ENCODE measurements at places on chromosomes 1 and 21.

DNA sequence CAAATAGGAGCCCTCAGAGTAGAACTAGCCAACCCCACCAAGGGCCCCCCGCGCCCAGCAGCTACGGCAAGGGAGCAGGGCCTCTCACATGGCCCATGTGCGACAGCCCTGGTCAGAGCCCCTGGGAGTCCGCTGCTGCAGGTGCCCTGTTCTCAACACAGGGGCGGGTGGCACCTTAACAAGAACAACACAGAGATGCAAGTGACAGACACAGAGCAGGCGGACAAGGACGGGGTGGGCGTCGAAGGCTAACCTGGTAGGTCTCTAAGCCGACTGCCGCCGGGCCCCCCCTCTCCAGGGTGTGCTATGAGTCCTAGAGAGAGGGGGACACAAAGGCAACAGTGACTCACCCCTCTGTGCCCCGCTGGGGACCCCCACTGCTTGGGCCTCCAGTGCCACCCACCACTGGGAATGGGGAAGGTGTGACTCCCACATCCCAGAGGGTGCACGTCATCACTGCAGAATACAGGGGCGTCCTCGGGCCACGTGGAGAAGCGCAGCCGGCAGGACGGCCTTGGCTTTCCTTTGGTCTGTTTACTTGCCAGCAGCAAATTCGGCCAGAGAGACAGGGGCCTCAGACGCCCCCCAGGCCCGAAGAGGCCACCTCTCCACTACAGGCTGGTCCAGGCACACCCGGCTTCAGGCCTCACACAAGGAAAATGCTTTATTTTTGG is 44.8 kb downstream of the PRDM15 start:
- H3K4me3 ChIP-seq = no peak overlapping the region
- no peak overlapping the region for H3K27ac ChIP-seq
- H3K4me1 ChIP-seq = no peaks in the 10 kb centered on the region
- no peaks in the 10 kb centered on the region for H3K36me3 ChIP-seq
- DNase-seq = no peak

DNA sequence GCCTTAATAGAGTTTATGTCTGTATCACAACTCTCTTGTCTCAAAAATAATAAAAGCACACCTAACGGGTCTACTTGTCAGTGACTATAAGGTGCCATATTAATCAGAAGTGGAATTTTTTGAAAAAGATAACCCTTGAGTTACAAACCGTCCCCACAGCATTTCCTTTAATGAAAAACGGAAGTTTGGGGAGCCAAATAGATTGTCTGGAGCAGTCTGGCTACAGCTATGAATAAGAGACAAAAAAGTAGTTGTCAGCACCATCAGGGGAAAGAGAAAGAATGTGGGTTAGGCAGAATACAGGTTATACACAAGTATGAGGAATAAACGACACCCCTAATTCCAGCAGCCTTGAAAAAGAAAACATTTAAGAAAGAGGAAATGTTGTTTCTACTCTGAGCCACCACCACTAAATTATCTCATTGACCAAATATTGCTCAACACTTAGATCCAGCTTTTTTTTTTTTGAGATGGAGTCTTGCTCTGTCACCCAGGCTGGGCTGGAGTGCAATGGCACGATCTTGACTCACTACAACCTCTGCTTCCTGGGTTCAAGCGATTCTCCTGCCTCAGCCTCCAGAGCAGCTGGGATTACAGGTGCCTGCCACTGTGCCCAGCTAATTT is 29.4 kb upstream of the USP24 start:
- no peak overlapping the region for H3K4me3 ChIP-seq
- peaks cover 11% of the 10 kb centered on the region for H3K4me1 ChIP-seq
- no peaks in the 10 kb centered on the region for H3K27me3 ChIP-seq
- no peak overlapping the region for H3K27ac ChIP-seq

GRCh38 chr1:86713477-86713876 is 9.1 kb downstream of the SH3GLB1 start:
- no peak for DNase-seq
- H3K36me3 ChIP-seq = no peaks in the 10 kb centered on the region
- H3K27ac ChIP-seq = no peak overlapping the region
- no peak overlapping the region for H3K4me3 ChIP-seq
- H3K4me1 ChIP-seq = peaks cover 22% of the 10 kb centered on the region
- H3K27me3 ChIP-seq = no peaks in the 10 kb centered on the region

DNA sequence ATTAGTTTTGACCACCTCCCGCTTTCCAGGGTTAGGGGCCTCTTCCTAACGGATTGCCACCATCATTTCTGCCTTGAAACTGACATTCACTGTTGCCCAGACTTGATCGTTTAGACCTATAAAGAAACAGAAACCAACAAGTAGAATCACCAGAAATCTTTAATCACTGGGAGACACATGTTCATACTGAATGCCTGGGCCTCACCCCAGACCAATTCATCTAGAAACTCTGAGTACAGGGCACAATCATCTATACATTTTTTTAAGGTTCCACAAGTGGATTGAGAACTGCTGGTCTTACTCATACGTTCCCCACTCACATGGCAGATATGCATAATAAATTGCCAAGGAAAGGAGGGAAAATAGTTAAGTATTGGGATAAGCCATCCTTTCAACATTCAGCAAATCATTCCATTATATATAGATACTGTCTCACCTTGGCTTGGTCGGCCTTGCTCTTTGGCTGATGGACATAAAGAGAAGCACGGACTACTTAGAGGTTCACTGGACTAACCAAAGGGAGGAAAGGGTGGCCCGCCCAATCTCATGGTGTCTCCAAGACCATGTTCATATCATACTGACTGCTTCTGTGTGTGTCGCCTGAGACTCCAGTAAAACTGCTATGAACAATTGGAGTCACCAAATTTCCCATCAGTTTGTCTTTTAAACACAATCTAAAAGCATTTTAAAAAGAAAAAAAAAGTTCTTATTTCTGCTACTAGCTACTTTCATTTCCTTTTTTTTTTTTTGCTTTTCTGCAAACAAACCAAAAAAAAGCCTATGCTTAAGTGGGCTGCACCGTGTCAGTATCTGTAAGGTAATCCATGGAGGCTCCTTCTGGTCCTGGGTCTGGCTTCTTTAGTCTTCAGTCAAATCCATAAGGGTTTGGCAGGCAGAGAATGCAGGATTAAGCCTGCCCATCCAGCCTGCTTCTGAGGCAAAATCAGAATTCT is 9.4 kb upstream of the TARBP1 start:
- H3K4me1 ChIP-seq = no peaks in the 10 kb centered on the region
- no peak for DNase-seq
- H3K27me3 ChIP-seq = no peaks in the 10 kb centered on the region
- no peaks in the 10 kb centered on the region for H3K36me3 ChIP-seq
- peak overlapping the region; percentile 37 for H3K27ac ChIP-seq

DNA sequence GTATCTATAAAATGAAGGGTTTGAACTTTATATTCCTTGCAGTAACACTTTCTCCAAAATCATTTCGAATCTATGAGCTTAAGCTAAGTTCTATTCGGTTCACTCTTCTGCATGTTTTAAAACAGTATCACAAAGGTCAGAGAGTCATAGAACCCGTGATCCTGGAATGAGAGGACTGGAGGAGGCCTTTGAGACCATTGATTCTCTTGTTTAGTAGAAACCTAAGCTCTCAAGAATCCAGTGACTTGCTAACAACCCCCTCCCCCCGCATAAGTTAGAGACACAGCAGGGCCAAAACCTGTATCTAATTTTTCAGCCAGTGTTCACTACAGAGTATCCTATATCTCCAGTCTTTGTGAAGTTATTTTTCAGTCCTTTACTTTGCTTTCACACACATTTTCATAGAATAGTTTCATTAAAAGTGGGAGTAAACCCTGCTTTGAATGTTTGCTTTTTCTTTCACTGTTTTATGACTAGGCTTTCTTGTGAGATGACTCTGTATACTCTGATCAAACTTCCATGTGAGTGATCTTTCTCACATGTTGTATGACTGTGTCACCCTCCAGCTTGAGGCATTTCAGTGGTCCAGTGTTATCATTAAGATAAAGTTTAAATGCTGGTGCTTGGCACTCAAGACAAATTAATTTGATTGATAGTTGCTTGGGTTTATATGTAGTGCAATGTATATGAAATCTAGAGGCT is 275.4 kb upstream of the SGIP1 start:
- no peak for DNase-seq
- no peaks in the 10 kb centered on the region for H3K36me3 ChIP-seq
- no peaks in the 10 kb centered on the region for H3K27me3 ChIP-seq
- peaks cover 5% of the 10 kb centered on the region for H3K4me1 ChIP-seq

DNA sequence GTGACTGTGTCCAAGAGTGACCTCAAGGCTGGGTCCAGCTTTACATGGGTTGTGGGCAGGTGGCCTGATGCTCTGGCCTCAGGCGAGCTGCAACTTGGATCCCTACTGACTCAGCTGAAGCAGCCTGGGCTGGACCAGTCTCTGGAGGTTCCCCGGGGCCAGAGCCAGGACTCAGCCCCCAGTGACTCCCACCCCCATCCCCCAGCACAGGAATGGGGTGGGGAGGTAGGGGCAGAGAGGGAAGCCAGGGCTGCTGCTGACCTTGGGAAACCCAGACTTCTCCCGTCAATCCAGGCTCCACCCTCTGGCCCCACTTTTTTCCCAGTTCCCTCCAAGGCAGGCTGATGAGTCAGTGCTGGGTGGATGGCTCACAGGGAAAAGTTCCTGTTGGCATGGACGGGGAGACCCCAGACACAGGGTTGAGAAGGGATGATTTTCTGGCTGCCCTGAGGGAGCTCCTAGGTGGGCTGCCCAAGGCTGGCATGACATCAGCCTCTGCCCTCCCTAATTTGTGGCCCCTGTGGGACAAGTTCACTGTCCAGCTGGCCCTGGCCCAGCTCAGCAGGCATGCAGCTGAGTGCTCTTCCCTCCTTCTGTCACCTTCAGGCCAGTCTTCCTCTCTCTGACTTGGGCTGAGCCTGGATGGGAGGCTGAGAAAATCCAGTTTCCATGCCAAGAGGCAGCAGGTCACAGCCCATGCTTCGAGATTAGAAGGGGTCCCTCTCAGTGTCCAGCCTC is 2.2 kb downstream of the ZC3H12A start:
- H3K27ac ChIP-seq = peak overlapping the region; percentile 98
- H3K4me3 ChIP-seq = peak overlapping the region; percentile 88
- H3K4me1 ChIP-seq = peaks cover 77% of the 10 kb centered on the region
- peaks cover 4% of the 10 kb centered on the region for H3K36me3 ChIP-seq
- no peaks in the 10 kb centered on the region for H3K27me3 ChIP-seq

GRCh38 chr21:38417726-38418125 is 80.6 kb downstream of the ERG start:
- no peaks in the 10 kb centered on the region for H3K4me1 ChIP-seq
- no peak overlapping the region for H3K4me3 ChIP-seq
- H3K36me3 ChIP-seq = no peaks in the 10 kb centered on the region
- H3K27me3 ChIP-seq = no peaks in the 10 kb centered on the region
- DNase-seq = no peak

DNA sequence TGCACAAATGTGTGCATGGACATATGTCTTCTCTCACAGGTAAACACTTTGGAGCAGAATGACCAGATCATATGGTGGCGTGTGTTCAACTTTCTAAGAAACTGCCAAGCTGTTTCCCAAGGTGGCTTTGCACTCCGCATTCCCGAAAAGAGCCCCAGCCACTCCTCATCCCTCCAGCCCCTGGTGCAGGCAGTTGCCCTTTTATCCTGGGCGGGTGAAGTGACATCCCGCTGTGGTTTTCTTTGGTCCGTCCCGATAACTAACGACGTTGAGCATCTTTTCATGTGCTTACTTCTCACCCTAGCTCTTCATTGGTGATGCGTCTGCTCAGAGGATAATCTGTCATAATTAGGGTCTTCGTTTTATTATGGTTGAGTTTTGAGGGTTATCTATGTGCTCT is 612.5 kb downstream of the MATN1 start:
- H3K36me3 ChIP-seq = no peaks in the 10 kb centered on the region
- H3K4me3 ChIP-seq = no peak overlapping the region
- no peak overlapping the region for H3K27ac ChIP-seq
- H3K27me3 ChIP-seq = peaks cover 58% of the 10 kb centered on the region
- DNase-seq = no peak
- H3K4me1 ChIP-seq = no peaks in the 10 kb centered on the region

DNA sequence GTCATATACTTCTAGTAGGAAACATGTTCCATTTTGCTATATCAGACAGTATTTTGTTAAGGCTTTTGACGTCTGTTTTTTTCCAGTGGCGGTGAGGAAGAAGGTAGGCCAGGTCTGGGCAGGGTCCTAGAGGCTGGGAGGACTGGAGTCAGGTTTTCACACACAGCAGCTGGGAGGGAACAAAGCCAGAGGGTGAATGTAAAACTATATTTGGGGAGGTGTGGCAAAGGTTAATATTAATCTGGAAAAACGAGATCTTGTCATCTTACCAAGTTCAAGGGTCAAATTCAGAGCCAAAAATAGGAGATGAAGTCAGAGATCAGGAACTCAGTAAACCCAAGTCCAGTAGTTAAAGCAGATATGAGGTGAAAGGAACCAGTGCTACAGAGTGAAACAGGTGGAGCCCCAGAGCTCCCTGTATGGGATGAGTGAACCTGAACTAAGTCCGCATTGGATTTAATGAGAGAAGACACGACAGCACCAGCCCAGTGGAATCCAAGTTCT is 10.7 kb upstream of the OTUD7B start:
- no peak for DNase-seq
- no peaks in the 10 kb centered on the region for H3K4me1 ChIP-seq
- H3K27me3 ChIP-seq = no peaks in the 10 kb centered on the region

Measured in tibial nerve (tissue), 4 donors.